Immature natural killer cell (primary cell): ENCODE measurements at places on chromosomes 12 and 14. TPM values are rescaled to one million over a fixed set of nuclear protein-coding genes. Genes with fewer than 3 reads are reported as not detected.

RAD51AP1 gene
- 4.4 TPM for polyA plus RNA-seq

HOXC11 gene
- polyA plus RNA-seq: not detected

KCNMB4 gene
- polyA plus RNA-seq: 0.70 TPM

TTLL5 gene
- not detected for polyA plus RNA-seq

ASIC1 gene
- not detected for polyA plus RNA-seq

TCP11L2 gene
- polyA plus RNA-seq: 20.4 TPM

RNASE7 gene
- polyA plus RNA-seq: not detected

CARMIL3 gene
- polyA plus RNA-seq: 0.09 TPM

OASL gene
- polyA plus RNA-seq: 13.2 TPM

SOCS2 gene
- 25.9 TPM for polyA plus RNA-seq

NXPH4 gene
- polyA plus RNA-seq: not detected

MTRFR gene
- polyA plus RNA-seq: 16.3 TPM

ADAM21 gene
- polyA plus RNA-seq: 0.30 TPM

SLC10A1 gene
- polyA plus RNA-seq: not detected

OTOGL gene
- polyA plus RNA-seq: not detected

ETFBKMT gene
- 1.3 TPM for polyA plus RNA-seq

DNA sequence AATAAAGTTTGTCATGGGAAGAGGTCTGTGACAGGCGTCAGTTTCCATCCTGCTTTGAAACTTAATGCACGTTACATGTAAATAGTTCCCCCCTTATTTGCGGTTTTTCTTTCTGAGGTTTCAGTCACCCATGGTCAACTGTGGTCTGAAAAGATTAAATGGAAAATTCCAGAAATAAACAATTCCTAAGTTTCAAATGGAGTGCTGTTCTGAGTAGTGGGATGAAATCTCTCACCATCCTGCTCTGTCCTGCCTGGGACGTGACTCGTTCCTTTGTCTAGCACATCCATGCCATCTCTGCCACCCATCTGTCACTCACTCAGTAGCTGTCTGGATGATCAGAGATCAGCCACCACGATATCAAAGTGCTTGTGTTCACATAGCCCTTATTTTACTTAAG lies 51.3 kb upstream of the DICER1 start:
- H3K27me3 ChIP-seq: no peaks in the 10 kb centered on the region
- no peak overlapping the region for H3K27ac ChIP-seq
- H3K4me1 ChIP-seq: no peaks in the 10 kb centered on the region
- DNase-seq: no peak
- H3K36me3 ChIP-seq: no peaks in the 10 kb centered on the region

DNA sequence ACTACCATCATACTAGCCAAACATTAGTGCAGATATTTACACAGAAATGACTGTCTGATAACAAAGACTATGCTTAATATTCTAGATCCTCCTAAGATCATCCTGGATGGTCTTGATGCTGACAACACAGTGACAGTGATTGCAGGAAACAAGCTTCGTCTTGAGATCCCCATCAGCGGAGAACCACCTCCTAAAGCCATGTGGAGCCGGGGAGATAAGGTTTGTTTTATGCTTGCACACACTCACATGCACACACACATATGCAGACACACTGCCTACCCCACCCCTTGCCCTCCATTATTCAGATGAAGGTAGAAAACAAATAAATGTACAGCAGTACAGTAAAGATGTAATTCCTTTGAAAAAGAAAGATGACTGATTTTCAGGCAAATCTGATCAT lies 44.4 kb upstream of the CHPT1 start:
- no peak overlapping the region for H3K4me3 ChIP-seq
- no peaks in the 10 kb centered on the region for H3K4me1 ChIP-seq
- peaks cover 1% of the 10 kb centered on the region for H3K27me3 ChIP-seq
- H3K36me3 ChIP-seq: no peaks in the 10 kb centered on the region

- H3K27ac ChIP-seq: no peak overlapping the region
- H3K27me3 ChIP-seq: no peaks in the 10 kb centered on the region
- no peaks in the 10 kb centered on the region for H3K36me3 ChIP-seq
- peaks cover 12% of the 10 kb centered on the region for H3K4me1 ChIP-seq
- no peak for DNase-seq
Observed at GRCh38 chr12:124633365-124634362, 66.3 kb upstream of the NCOR2 start.

DNA sequence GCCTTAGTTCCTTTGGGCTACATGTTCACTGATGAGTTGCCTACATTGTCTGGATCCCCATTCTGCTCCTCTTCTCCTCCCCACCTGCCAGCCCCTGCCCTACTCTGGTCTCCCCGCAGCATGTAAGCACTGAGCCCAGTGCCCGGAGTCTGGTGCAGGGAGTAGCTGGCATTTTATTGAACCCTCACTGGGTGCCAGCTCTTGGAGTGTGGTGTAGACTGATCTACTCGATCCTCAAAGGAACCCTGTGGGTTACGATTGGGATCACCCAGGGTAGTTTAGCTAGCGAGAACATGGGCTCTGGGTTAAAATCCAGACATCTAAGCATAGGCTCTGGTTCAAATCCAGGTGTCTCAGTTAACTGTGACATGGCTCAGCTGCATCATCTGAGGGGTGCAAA lies 8.3 kb upstream of the SERPINA6 start:
- H3K27me3 ChIP-seq: peaks cover 2% of the 10 kb centered on the region
- DNase-seq: no peak
- no peaks in the 10 kb centered on the region for H3K36me3 ChIP-seq
- no peak overlapping the region for H3K4me3 ChIP-seq
- no peaks in the 10 kb centered on the region for H3K4me1 ChIP-seq

DNA sequence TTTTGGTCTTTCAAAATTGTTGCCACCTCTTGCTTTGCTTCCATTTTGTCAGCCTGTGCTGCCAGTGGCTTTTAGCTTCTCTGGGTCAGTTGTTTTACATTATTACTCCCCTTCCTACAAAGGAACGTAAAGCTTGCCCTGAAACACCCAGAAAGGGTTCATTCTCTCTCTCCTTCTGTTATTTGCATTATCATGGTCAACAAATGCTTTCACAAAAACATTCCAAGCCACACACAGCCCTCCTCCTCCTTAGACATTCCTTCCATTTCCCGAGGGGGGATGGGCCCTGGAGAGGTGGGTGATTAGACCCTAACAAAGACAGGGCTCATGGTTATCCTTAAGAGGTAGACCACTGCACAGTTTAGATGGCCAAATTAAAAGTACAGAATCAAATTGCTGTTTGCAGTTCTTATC lies 60.4 kb upstream of the SINHCAF start:
- no peaks in the 10 kb centered on the region for H3K27me3 ChIP-seq
- no peaks in the 10 kb centered on the region for H3K36me3 ChIP-seq
- DNase-seq: no peak
- H3K4me3 ChIP-seq: no peak overlapping the region

- H3K4me1 ChIP-seq: no peaks in the 10 kb centered on the region
- H3K4me3 ChIP-seq: no peak overlapping the region
- DNase-seq: no peak
- no peaks in the 10 kb centered on the region for H3K36me3 ChIP-seq
- no peaks in the 10 kb centered on the region for H3K27me3 ChIP-seq
- H3K27ac ChIP-seq: no peak overlapping the region
Observed at GRCh38 chr12:117733549-117733805, 235.3 kb downstream of the KSR2 start.

- H3K36me3 ChIP-seq: no peaks in the 10 kb centered on the region
- DNase-seq: peak; percentile 67
- H3K4me3 ChIP-seq: peak overlapping the region; percentile 100
Observed at GRCh38 chr12:96194971-96195844, 1.0 kb downstream of the ELK3 start.

GRCh38 chr14:23056145-23056955 lies 970 bp downstream of the CDH24 start:
- no peak overlapping the region for H3K27ac ChIP-seq
- no peaks in the 10 kb centered on the region for H3K36me3 ChIP-seq
- H3K27me3 ChIP-seq: no peaks in the 10 kb centered on the region
- H3K4me1 ChIP-seq: peaks cover 19% of the 10 kb centered on the region
- H3K4me3 ChIP-seq: peak overlapping the region; percentile 78

- DNase-seq: no peak
- no peaks in the 10 kb centered on the region for H3K27me3 ChIP-seq
- H3K4me3 ChIP-seq: no peak overlapping the region
- H3K27ac ChIP-seq: no peak overlapping the region
- no peaks in the 10 kb centered on the region for H3K36me3 ChIP-seq
Observed at GRCh38 chr12:93128332-93128707, 199.2 kb upstream of the EEA1 start.

- no peak for DNase-seq
- H3K27ac ChIP-seq: peak overlapping the region; percentile 36
- no peaks in the 10 kb centered on the region for H3K36me3 ChIP-seq
- peak overlapping the region; percentile 9 for H3K4me3 ChIP-seq
- peaks cover 9% of the 10 kb centered on the region for H3K27me3 ChIP-seq
Observed at GRCh38 chr14:38070061-38070588, 137.6 kb upstream of the SSTR1 start.

DNA sequence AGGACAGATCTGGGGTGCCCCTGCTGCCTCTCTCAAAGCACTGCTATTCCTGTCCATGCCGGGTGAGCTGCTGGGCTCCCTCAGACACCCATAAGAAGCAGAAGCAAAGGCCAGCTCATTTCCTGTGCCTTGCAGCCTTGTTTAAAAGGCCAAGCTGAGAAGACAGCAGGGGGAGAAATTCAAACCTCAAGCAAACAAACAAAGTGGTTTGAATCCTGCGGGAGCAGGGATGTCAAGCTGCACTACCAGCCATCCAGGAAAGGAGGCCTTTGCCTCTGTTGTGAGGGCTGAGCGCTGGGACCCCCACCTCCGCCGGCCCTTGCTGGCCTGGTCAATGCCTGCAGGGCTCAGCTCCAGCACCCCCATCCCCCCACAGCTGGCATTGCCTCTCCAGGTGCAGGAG lies 176.5 kb downstream of the PIWIL1 start:
- H3K4me1 ChIP-seq: no peaks in the 10 kb centered on the region
- DNase-seq: no peak
- H3K27me3 ChIP-seq: peaks cover 2% of the 10 kb centered on the region

- no peak overlapping the region for H3K4me3 ChIP-seq
- H3K27ac ChIP-seq: no peak overlapping the region
- H3K36me3 ChIP-seq: no peaks in the 10 kb centered on the region
- H3K4me1 ChIP-seq: peaks cover 49% of the 10 kb centered on the region
- no peak for DNase-seq
Observed at GRCh38 chr12:62606654-62607053, 140.0 kb downstream of the MON2 start.

DNA sequence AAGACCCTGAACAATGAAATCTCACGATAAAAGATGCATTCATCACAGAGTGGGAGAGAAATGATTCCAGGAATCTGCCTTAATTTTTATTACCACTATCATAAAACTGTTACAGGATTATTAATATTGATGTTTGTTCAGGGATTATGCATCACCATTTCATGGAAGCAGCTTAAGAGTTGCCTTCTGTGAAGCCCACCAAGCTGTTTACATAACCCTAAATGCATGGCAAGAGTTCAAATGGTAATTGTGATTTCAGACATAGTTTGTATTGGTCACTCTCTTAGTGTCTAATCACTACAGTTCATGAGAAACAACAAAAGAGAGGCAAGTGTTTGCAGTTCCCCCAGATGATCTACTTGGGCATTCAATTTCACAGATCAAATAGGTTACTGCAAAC lies 527.7 kb downstream of the RPS29 start:
- no peak overlapping the region for H3K27ac ChIP-seq
- no peak overlapping the region for H3K4me3 ChIP-seq
- peaks cover 1% of the 10 kb centered on the region for H3K27me3 ChIP-seq
- DNase-seq: no peak
- no peaks in the 10 kb centered on the region for H3K36me3 ChIP-seq
- no peaks in the 10 kb centered on the region for H3K4me1 ChIP-seq

GRCh38 chr12:131620946-131621681 lies 89.8 kb upstream of the SFSWAP start:
- H3K27me3 ChIP-seq: peaks cover 18% of the 10 kb centered on the region
- H3K27ac ChIP-seq: no peak overlapping the region
- no peaks in the 10 kb centered on the region for H3K36me3 ChIP-seq

DNA sequence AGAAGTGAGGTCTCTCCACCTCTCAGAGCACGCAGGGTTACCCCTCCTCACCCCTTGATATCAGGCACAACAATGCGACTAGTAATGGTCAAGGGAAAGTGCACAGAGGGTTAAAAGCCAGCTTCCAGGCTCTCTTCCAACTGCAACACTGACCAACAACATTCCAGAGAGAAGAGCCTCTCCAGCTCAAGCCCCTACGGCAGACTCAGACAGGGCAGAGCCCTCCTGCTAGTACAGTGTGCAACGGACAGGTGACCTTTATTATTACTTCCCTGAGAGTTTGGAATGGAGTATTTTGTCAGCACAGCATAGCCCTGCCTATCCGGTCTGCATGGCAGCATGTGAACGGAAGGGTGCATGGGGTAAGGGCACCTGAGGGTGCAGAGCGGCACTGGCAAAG lies 73.0 kb downstream of the PTPN21 start:
- peaks cover 12% of the 10 kb centered on the region for H3K27me3 ChIP-seq
- no peak for DNase-seq
- no peak overlapping the region for H3K27ac ChIP-seq
- H3K4me1 ChIP-seq: no peaks in the 10 kb centered on the region

DNA sequence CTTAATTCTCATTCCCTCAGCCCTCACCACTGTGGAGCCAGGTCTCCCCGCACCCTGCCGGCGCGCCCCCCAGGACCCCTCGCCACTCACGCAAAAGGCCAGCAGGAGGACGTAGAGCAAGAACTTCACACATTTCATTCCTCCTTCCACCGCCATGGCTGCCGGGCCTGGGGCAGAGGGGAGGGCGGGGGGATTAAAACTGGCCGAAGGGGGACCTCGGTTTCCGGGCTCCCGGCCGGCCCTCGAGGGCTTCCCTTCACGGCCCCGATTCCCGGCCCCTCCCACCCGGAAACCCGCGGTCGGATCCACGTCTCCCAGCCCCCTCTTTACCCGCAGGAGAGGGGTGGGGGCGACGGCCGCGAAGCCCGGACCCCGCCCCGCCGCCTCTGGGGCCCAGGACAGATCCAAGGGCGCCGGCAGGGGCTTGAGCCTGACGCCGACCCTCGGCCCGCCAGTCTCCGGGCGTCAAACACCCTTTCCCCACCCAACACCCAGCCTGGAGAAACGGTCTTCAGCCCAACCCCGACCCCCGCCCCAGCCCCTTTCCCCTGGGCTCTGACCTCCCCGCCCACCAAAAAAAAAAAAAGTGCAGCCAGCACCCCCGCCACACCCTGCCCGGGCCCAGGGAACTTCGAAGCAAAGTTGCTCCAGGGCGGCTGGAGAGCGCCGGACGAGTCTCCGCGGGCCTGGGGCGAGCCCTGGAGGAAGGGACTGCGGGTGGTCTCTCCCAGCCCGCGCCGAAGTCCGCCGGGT lies 447 bp downstream of the CD63 start:
- H3K4me1 ChIP-seq: peaks cover 73% of the 10 kb centered on the region
- peaks cover 4% of the 10 kb centered on the region for H3K36me3 ChIP-seq
- peak; percentile 22 for DNase-seq
- peak overlapping the region; percentile 86 for H3K27ac ChIP-seq
- H3K4me3 ChIP-seq: peak overlapping the region; percentile 80
